Activated CD4-positive, alpha-beta T cell treated with anti-CD3 and anti-CD28 coated beads, Interleukin-2, amount 50 U/mL, for 24 hours (primary cell): ENCODE measurements at places on chromosomes 7 and 10.

DNA sequence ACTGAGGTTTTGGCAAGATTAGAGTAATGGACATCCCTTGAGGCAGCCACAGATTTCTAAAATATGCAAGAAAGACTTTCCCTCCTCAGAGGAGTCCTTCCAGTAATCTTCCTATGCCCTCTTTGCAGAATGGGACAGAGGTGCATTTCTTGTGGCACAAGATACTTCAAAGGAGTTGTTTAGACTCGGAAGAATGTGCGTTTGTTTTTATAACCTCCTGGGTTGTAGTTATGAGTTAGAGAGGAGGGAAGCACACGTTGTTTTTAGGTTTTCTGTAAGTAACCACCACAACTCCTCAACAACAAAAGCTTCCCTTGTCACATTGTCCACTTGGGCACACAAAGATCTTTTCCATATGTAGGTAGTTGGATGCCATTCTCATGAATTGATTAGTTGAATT is 78.1 kb upstream of the GLI3 start:
- DNase-seq = no peak

- DNase-seq = no peak
These were observed 4.0 kb downstream of the CDCA7L start for GRCh38 chr7:21941611-21942141.

DNA sequence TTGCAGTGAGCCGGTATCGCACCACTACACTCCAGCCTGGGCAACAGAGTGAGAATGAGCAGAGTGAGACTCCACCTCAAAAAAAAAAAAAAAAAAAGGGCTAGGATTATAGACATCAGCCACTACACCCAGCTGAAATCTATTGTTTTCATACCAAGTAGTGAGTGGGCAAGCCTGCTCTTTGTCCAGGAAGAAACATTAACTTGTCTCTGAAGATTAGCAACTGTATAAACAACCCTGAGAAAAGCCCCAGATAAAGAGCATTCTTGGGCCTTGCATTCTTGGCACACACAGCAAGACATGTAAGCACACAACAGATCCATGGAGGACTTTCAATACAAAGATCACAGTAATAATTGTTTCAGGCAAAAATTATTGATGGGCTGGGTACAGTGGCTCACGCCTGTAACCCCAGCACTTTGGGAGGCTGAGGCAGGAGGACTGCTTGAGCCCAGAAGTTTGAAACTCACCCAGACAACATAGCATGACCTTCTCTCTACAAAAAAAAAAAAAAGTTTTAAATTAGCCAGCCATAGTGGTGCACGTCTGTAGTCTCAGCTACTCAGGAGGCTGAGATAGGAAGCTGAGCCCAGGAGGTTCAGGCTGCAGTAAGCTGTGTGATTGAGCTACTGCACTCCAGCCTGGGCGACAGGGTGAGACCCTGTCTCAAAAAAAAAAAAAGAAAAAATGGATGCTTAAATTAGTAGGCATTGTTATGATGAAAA is 4.4 kb downstream of the PSPH start:
- no peak for DNase-seq

DNA sequence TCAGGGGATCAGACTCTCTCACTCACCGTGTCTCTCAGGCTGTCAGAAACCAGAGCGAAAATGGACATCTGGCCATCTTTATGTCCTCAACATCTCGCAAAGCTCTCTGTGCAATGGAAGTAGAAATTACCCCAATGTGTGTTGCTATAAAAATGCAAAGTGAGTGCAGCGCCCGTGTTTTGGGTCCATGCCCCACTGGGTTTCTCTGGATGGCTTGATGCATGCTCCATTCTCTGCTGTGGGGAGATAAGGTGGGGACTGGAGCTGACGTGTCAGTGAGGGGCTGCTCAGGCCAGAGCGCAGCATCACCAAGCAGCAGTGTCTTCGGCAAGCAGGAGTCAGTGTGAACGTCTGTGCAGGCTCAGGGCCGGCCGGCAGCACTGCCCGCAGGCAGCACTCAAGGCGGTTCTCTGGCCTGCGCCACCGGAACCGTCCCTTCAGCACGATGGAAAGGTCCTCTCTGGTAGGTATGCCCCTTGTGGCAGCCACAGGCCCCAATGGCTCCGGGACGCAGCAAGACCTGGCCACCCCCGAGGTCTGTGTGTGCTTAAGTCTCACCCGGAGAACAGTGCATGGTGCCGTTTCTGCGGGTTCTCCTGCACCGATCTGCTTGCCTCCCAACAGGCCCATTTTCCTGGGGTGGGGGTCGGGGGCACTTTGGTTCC is 30.2 kb downstream of the WDR86 start:
- no peak for DNase-seq

- no peak for DNase-seq
These were observed 34.5 kb downstream of the RTKN2 start for GRCh38 chr10:62234077-62234605.

GRCh38 chr10:75972491-75973276 is 541.3 kb downstream of the LRMDA start:
- no peak for DNase-seq

DNA sequence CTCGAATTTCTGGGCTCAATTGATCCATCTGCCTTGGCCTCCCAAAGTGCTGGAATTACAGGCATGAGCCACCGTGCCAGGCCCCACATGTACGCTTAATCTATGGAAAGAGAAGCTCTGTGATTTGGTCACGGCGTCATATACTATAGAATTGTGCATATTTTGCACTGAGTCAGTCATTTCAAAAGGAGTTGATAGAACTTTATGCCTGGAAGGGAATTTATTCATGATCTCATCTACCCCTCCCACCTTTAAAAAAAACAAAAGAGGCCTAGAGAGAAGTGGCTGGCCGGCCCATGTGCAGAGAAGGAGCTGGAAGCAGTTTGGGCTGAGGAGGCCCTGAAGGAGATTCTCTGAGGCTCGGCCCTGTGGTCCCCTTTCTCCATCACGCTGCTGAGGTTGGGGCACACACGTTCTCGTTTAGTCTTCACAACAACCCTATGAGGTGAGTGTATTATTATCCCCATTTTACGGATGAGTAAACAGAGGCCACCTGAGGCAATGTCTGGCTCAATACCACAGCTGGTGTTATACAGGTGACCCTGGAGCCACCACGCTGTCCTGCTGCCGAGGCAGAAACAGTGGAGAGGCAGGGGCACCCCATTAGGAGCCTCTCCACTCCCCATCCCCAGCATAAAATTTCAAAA is 47.2 kb upstream of the ZRANB1 start:
- no peak for DNase-seq

DNA sequence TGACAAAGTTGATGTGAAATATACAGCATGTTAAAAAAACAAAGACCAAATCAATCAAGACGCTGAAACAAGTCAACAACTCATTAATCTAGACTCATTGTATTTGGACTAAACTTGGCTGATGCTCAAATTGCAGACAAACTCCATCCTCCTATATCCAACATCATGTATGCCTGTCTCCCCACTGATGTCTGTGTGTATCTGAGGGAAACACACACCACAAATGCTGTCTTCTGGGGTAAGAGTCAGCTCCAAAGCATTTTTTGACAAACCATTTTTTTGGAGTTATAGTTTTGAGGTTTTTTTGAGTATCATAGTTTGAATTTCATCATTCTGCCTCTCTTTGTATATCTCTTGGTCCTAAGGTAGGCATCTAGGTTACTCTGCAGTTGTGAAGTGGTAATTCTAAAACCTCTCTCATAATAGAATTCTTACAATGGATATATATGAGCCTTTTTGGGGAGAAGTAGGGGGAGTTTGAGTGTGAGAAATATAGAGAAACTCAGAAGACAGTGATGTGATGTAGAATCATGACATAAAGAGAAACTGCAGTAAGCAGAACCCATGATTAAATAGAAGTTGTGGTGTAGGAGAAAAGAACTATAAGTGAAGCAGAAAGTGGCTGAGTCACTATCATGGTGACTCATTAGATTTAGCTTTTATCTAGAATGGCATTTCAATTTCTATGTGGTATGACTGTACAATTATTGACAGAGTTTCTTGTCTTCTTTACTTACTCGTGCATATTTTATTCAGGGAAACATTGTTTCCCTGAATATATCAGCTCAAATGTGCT is 1531.1 kb upstream of the LRRTM3 start:
- no peak for DNase-seq

DNA sequence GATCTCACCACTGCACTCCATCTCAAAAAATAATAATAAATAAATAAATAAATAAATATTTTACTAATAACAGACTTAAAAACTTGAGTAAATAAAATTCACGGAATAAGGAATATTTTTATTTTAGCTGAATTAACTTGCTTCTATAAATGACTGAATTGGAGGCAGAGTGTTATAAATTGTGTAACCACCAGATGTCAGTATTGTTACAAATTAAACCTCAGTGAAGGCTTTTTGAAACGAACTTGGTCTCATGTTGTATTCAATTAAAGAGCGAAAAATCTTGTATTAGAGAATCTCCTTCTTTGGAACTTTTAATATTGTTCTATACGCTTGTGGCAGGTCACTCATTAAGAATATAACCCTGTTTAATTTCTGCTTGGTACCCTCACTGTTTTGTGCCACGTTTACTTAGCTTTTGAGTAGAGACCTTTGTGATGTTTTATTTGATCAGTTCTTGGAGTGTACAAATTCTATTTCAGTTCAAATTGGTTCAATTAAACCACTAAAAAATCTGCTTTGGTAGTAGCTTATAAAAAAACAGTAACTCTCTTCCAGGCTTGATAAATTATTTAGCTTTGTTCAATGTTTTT is 45.6 kb upstream of the SCIN start:
- no peak for DNase-seq

DNA sequence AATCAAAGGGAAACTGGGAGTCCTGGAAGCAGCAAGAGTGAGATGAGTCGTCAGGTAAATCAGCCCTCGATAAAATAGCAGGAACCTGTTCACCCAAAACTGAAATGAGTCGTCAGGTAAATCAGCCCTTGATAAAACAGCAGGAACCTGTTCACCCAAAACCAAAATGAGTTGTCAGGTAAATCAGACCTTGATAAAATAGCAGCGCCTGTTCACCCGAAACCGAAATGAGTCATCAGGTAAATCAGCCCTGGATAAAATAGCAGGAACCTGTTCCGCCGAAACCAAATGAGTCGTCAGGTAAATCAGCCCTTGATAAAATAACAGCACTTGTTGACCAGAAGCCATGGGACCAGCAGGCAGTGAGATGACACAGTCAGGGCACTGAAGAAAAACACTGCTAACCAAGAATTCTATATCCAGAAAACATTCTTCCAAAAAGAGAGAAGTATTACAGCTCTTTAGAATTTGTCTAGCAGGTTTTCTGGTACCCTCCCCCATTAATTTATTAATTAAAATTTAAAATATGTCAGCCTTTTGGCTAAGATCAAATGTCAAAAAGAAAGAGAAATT is 3.4 kb upstream of the CYP2E1 start:
- DNase-seq = no peak

DNA sequence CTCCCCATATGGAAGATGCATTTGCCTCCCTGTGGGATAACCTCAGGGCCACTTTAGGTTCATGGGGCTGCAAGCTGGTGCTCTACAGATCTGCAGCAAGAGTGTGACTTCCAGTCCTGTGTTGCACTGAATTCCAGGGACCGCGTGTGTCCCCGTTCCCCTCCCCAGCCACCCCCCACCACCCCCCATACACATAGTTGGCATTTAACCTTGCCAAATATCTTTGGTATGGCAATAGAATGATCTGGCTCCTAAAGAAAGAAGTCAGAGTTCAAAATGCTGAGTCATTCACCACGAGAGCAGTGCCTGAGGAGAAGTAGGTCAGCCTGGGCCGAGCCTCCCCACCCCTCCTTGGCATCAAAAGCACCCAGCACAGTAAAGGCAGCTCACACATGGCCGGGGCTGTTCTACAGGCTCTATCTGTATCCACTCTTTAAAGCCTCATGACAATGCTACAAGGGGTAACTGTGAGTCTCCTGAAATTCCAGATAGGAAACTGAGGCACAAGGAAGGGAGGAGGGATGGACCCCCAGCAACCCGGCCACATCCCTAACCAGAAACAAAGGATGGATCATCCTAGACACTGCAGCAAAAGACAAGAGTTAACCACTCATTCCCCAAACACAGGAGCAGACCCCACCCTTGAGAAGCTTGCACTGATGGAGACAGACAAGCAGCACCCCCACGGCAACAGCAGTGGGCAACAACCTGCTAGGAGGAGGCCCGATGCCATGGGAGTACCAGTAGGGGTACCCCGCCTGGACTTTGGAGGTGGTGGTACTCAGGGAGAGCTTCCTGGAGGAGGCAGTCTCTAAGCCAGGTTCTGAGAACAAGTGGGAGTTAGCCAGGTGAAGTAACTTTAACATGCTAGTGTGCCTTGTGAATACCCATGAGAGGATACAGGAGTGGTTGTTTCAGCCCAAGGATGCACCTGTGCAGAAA is 70.3 kb upstream of the NANOS1 start:
- no peak for DNase-seq

DNA sequence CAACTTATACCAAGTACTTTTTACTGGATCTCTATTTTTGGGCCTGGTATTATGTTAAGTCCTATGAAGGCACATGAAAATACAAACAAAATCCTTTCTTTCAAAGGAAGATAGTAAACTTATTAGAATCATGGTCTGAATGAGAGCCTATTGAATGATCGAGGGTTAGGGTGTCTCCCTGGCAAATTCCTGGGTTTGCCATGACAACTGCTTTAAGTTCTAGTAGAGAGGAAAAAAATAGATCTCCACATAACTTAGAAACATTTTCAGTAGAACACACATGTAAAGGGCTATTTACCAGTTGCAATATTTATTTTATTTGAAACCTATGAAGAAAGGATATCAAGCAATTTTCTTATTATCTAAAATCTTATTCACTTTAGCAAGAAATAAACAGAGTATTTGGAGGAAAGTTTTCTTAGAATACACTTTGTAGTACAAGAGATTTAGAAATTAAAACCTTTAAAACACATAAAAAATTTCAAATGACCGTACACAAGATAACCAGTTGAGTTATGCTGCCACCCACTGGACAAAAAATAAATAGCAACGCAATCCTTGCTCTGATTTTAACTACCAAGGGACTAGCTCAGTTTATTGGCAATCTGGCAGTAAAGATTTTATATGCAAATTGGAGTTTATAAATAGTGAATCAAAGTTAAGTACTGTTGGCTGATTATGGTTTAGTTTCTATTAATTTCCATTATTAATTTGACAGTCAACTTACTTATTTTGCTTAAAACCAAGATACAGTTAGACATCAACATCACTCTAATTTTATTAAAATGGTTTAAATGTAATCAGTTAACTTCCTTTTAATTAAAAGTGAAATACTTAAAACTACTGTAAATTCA is 33.9 kb downstream of the CACUL1 start:
- peak; percentile 56 for DNase-seq

GRCh38 chr10:78754269-78755062 is 314.3 kb upstream of the ZMIZ1 start:
- no peak for DNase-seq

DNA sequence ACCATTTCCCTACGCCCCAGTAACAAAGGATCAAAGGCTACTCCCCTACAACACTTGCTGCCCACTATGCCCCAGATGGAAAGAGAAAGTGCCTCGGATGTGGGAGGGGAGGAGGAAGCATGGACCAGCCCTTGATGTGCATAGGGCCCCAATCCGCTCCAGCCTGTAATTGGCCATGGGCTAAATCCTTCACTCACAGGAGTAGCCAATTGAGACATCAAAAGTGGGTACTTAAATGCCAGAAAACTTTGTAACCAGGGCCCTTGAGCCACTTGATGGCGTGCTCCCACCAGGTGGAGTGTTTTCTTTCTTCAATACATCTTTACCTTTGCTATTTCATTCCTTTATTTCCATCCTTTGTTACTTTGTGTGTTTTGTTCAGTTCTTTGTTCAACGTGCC is 500.5 kb upstream of the LRRN3 start:
- DNase-seq = no peak
